ENCODE measurements at places on chromosomes 5 and 9.

DNA sequence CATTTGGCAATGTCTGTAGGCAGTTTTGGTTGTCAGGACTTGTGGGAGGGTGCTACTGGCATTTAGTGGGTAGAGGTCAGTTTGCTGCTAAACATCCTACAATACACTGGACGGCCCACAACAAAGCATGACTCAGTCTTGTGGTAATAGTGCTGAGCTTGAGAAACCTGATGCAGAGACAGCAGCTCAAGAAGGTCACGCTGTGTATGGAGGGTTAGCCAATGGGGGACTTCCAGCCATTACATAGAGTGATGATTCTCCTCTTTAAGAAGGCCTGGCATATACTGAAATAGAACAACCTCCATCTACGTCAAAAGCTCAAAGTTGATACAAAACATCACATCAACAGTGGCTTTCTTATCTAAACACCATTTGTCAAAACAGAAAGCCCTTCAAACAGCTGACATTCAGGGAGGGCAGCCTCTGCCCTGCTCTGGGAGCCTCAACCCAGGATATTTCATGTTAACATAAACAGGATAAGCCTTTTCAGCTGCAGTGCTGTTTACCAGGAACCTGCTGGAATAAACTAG, 143.0 kb downstream of the GPBP1 start:
- no peak for DNase-seq

DNA sequence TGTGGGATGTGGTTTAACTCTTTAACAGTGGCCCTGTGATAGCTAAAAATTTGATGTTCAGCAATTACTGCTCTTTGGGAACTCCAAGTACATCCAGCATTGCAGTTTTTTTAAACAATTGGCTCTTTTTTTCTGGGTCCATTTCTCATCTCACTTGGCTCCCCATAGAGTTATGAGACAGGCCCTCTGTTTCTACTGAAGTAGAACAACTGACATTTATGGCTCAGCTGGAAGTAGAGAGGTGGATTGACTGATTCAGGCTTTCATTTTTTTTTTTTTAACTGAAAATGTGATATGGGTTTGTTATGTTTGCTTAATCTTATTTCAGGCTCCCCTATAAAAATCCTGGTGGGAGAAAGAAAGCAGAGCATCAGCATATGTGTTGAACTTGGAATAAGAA, 96.6 kb upstream of the CD180 start:
- no peak for DNase-seq

- no peak for DNase-seq
These were observed 1.3 kb downstream of the SLC25A48 start for GRCh38 chr5:135835766-135836165.

DNA sequence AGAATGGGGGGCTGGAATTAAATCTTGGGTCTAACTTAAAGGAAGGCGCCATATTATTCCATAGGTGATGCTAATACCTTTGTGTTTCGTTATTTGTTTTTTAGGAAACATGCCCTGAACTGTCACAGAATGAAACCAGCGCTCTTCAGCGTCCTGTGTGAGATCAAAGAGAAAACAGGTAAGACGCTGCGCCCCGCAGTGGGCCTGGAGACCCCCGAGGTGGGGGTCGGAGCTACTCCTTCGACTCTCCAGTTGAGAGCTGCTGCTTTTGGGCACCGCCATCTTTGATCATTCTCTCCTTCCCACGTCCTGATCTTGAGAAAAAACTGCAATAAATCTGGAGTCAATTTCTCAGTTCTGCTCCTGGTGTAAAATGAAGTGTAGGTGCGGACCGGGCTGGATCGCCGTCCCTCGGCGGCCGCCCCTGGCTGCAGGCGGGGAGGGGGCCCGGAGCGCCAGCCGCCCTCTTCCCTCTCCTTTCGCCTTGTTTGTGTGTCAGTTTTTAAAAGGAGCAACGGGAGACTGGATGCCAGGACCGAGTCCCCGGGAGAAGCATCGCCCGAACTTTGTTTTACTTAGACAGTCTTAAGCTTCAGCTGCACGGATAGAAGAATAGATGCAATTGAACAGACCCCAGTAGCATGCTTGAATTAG, 1.4 kb downstream of the PBX3 start:
- no peak for DNase-seq

GRCh38 chr9:137783521-137783920, 94.1 kb upstream of the CACNA1B start:
- DNase-seq = no peak

All from NCI-H146 (cell line).